ENCODE measurements at places on chromosomes 2 and 18.
A peak's percentile ranks its signal among the peaks of the same experiment; 100 is the strongest.

- no peak for DNase-seq
Observed at GRCh38 chr2:161580426-161580825, 43.8 kb upstream of the SLC4A10 start.

GRCh38 chr2:38959938-38960608, 70.4 kb downstream of the ARHGEF33 start:
- peak; percentile 52 for DNase-seq

DNA sequence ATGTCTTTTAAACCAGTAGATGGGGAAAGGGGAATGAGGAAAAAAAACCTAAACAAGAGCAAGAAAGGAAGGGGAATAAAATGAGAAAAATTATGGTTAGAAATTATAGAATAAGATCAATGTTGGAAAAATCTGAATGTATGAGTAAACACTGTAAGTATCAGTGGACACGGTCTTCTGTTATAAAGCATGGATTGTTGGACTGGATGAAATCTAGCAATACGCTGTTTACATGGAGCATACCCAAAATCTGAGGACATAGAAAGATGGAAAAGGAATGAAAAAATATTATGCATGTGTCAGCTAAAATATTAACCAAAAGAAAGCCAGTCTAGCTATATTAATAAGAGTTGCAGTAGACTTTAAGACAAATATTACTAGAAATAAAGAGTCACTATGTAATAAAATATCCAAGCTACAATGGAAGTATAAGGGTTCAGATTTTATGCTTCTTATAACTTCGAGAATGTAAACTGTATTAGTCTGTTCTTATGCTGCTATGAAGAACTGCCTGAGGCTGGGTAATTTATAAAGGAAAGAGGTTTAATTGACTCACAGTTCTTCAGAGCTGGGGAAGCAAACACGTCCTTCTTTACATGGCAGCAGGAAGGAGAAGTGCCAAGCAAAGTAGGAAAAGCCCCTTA, 32.4 kb downstream of the DDX1 start:
- no peak for DNase-seq

DNA sequence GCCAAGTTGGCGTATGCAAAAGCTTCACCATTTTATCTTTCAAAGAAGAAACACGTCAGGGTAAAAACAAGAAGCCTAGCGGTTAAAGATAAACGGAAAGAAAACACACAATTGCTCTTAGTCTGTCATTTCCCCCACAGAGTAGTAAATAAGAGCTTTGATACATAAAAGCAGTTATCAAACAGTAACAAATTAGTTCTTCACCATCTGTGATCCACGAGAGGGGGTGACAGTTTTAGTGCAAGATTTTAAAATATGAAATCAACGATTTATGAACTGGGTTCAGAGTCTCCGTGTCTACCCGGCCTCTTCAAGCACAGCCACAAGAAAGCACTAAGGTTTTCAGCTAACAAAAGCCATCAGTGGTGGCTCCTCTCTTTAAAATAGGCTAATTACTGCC, 703.9 kb upstream of the ID2 start:
- DNase-seq, result no peak

All from activated T-cell treated with anti-CD3 and anti-CD28 coated beads, Interleukin-2, amount 50 U/mL, for 4 hours (primary cell).